Natural killer cell treated with Interleukin-12 subunit alpha and Interleukin-12 subunit beta and Interleukin-15 and Interleukin-18, amount 100 ng/mL, for 72 hours (primary cell): ENCODE measurements at places on chromosomes 4 and X. TPM values are rescaled to one million over a fixed set of nuclear protein-coding genes. Genes with fewer than 3 reads are reported as not detected.

HEPH gene
- total RNA-seq, result not detected

PPP4R3C gene
- total RNA-seq, result not detected

ZC4H2 gene
- 8.0 TPM for total RNA-seq

TLR1 gene
- total RNA-seq, result 15.5 TPM

TSPAN7 gene
- not detected for total RNA-seq

PF4V1 gene
- total RNA-seq, result not detected

PABPC4L gene
- not detected for total RNA-seq

DGKK gene
- total RNA-seq, result 4.1 TPM

SLC16A2 gene
- total RNA-seq, result not detected

ITIH6 gene
- total RNA-seq, result not detected

PALLD gene
- total RNA-seq, result 11.0 TPM

DSPP gene
- total RNA-seq, result not detected

CYBB gene
- total RNA-seq, result 0.10 TPM

IL1RAPL1 gene
- not detected for total RNA-seq

USP17L28 gene
- total RNA-seq, result not detected

CCDC149 gene
- total RNA-seq, result not detected

SPP1 gene
- total RNA-seq, result not detected

FHIP1A gene
- 0.39 TPM for total RNA-seq

NEUROG2 gene
- not detected for total RNA-seq
